ENCODE measurements at places on chromosomes 7 and 10. TPM values are rescaled to one million over a fixed set of nuclear protein-coding genes. Genes with fewer than 3 reads are reported as not detected.

- no peaks in the 10 kb centered on the region for H3K36me3 ChIP-seq
- no peak overlapping the region for H3K27ac ChIP-seq
- H3K4me3 ChIP-seq, result no peak overlapping the region
- no peak for DNase-seq
- no peaks in the 10 kb centered on the region for H3K27me3 ChIP-seq
Observed at GRCh38 chr10:95706990-95707389, 13.3 kb upstream of the TCTN3 start.

GRCh38 chr7:148921189-148921588 lies 37.1 kb upstream of the EZH2 start:
- DNase-seq, result no peak
- H3K36me3 ChIP-seq, result peaks cover 2% of the 10 kb centered on the region
- no peak overlapping the region for H3K27ac ChIP-seq
- no peak overlapping the region for H3K4me3 ChIP-seq
- H3K27me3 ChIP-seq, result no peaks in the 10 kb centered on the region

The ZNF239 gene
- total RNA-seq, result 0.45 TPM

DNA sequence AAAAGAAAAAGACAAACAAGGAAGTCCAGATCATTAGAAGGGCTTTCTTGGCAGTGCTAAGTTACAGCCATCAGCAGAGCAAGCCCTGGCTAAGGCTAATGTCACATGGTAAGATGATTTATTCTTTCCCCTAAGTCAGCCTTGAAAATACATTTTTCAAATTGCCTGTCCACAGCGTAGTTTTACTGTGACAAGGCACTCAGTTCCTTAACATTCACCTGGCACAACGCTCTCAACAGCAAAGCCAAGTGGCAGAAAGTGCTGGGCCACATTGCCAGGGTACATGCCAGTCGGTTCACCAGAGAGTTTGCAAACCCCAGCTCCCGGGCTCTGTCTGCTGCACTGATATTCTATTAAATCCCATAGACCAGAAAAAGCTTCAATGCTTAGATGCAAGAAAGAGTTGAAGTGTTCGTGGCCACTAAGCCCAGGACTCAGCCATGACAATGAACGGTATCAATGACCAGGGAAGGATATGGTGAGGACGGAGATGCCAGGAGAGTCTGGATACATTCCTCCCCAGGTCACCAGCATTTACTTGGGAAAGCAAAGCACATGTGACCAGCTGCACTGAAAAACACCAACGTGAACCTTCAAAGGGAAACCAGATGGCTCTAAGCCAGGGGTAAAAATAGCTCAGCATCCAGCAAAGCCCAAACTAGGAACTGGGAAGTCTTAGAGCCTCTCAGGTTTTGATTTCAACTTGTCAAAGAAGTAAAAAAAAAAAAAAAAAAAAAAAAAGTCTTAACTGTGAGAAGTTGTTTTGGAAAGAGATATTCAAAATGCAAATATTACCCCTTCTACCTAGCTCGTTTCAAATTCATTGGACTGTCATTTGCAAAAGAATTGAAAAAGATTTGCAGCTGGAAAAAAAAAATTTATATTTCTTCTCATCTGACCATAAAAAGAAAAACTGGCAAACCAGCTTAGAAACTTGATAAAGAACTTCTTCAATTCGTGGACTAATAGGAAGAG lies 23.9 kb upstream of the MPP7 start:
- no peaks in the 10 kb centered on the region for H3K27me3 ChIP-seq
- H3K27ac ChIP-seq, result no peak overlapping the region
- peaks cover 8% of the 10 kb centered on the region for H3K36me3 ChIP-seq
- no peak overlapping the region for H3K4me3 ChIP-seq
- DNase-seq, result no peak

- H3K36me3 ChIP-seq, result no peaks in the 10 kb centered on the region
- H3K4me3 ChIP-seq, result peak overlapping the region; percentile 37
- peaks cover 87% of the 10 kb centered on the region for H3K27me3 ChIP-seq
- peak; percentile 31 for DNase-seq
- peak overlapping the region; percentile 66 for H3K27ac ChIP-seq
Observed at GRCh38 chr7:101170617-101171441, 5.5 kb upstream of the VGF start.

GRCh38 chr10:30422981-30423654 lies 10.9 kb upstream of the MAP3K8 start:
- H3K27ac ChIP-seq, result no peak overlapping the region
- H3K27me3 ChIP-seq, result no peaks in the 10 kb centered on the region
- no peak overlapping the region for H3K4me3 ChIP-seq

- no peak overlapping the region for H3K4me3 ChIP-seq
- no peak overlapping the region for H3K27ac ChIP-seq
- H3K27me3 ChIP-seq, result peaks cover 7% of the 10 kb centered on the region
- no peaks in the 10 kb centered on the region for H3K36me3 ChIP-seq
- no peak for DNase-seq
Observed at GRCh38 chr7:103521937-103522336, 75.9 kb upstream of the SLC26A5 start.

DNA sequence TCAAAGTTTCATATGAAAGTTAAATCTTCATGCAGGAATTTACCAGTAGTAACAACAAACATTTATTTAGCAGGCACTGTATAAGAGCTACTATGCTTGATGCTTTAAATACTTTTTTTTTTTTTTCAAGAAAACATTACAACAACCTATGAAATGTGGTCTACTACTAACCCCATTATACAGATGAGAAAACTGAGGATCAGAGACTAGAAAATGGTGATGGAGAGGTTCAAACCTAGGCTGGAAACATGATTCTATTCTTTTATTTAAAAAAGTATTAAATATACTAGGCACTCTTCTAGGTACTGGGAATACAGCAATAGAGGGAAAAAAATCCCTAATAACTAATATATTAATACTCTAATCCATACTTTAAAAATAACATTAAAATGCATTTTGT lies 40.6 kb upstream of the TMEM168 start:
- no peaks in the 10 kb centered on the region for H3K4me1 ChIP-seq
- DNase-seq, result no peak
- H3K4me3 ChIP-seq, result no peak overlapping the region
- no peak overlapping the region for H3K27ac ChIP-seq
- H3K27me3 ChIP-seq, result no peaks in the 10 kb centered on the region

DNA sequence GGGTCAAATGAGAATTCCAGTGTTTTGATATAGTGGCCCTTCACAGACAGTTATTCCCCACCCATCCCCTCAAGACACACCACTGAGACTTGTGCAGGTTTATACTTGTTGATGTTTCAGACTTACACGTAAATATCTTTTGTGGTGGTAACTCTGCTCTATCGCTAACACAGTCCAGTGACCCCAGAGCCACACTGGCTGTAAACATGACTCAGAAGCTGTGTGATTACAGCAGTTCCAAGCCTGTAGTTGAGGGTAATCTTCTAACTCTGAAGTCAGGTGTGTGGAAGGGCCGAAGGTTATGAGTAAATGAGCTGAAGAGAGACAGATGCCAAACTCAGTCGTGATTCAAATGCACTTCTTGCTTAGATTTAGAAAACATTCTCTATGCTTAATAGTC lies 19.4 kb downstream of the NOBOX start:
- no peak overlapping the region for H3K27ac ChIP-seq
- DNase-seq, result no peak
- no peaks in the 10 kb centered on the region for H3K27me3 ChIP-seq
- no peak overlapping the region for H3K4me3 ChIP-seq
- peaks cover 3% of the 10 kb centered on the region for H3K36me3 ChIP-seq

The PIK3CG gene
- 51.6 TPM for total RNA-seq

The HABP2 gene
- not detected for total RNA-seq

The HECW1 gene
- total RNA-seq, result not detected

GRCh38 chr10:113520690-113521474 lies 32.0 kb upstream of the HABP2 start:
- peaks cover 5% of the 10 kb centered on the region for H3K27me3 ChIP-seq
- H3K4me1 ChIP-seq, result no peaks in the 10 kb centered on the region
- no peak overlapping the region for H3K27ac ChIP-seq
- DNase-seq, result peak; percentile 29
- H3K4me3 ChIP-seq, result no peak overlapping the region

DNA sequence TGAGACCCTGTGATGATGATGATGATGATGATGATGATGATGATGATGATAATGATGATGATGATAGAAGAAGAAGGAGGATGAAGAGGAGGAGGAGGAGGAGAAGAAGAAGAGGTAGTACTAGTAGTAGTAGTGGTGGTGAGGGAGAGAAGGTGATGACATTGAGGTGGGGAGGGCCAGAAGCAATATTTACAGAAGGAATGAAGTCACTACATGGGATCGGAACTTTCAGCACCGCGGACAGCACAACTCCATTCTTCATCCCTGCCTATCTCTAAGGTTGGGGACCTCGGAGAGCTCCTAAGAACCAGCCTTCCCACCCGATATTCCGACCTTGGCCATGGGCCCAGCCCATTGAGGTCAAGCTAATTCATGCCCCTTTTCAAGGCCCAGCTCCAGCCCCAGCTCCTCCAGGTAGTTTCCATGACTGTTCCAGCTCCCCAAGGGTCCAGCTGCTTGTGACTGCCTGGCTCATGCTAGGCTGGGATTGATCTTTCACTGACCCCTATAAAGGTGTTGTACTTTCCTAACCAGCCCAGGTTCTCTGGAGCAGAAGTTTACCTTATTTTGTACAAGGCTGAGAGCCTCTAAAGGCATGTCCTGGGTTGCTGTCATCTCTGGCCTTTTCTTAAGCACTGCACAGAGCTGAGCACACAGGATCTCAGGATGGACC lies 10.3 kb downstream of the CRHR2 start:
- no peak overlapping the region for H3K4me3 ChIP-seq
- no peaks in the 10 kb centered on the region for H3K36me3 ChIP-seq
- no peaks in the 10 kb centered on the region for H3K4me1 ChIP-seq

DNA sequence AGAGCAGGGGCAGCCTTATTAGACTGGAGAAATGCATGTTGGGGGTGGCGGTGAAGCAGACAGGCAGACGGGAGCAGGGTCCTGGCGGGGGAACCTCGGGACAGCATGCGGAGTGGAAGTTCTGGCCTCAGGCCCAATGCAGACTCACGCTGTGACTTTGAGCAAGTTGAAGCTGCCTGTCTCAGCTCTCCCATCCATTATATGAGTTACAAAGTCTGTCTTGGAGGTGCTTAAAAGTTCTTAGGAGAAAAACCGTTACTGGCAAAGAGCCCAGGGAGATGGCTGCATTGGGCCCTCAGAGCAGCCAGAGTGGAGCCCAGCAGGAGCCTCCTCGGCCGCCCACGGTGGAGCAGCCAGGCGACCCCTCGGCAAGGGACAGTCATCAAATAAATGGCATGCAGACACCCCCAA lies 509.5 kb downstream of the PLXNA4 start:
- no peak overlapping the region for H3K4me3 ChIP-seq
- H3K36me3 ChIP-seq, result no peaks in the 10 kb centered on the region
- peaks cover 5% of the 10 kb centered on the region for H3K27me3 ChIP-seq

GRCh38 chr7:84744385-84744784 lies 442.5 kb downstream of the SEMA3D start:
- no peak overlapping the region for H3K27ac ChIP-seq
- no peak overlapping the region for H3K4me3 ChIP-seq
- H3K27me3 ChIP-seq, result no peaks in the 10 kb centered on the region
- DNase-seq, result no peak
- no peaks in the 10 kb centered on the region for H3K36me3 ChIP-seq
- no peaks in the 10 kb centered on the region for H3K4me1 ChIP-seq

- DNase-seq, result no peak
- H3K27me3 ChIP-seq, result peaks cover 16% of the 10 kb centered on the region
- peaks cover 16% of the 10 kb centered on the region for H3K4me1 ChIP-seq
- H3K36me3 ChIP-seq, result no peaks in the 10 kb centered on the region
- H3K27ac ChIP-seq, result no peak overlapping the region
Observed at GRCh38 chr7:87056346-87056745, 3.1 kb downstream of the ELAPOR2 start.

GRCh38 chr10:30058570-30059132 lies 735 bp downstream of the JCAD start:
- H3K36me3 ChIP-seq, result peaks cover 3% of the 10 kb centered on the region
- DNase-seq, result no peak
- H3K4me3 ChIP-seq, result no peak overlapping the region
- H3K27me3 ChIP-seq, result peaks cover 75% of the 10 kb centered on the region

GRCh38 chr7:100148225-100148558 lies 526 bp upstream of the LAMTOR4 start:
- no peaks in the 10 kb centered on the region for H3K27me3 ChIP-seq
- DNase-seq, result no peak
- peaks cover 22% of the 10 kb centered on the region for H3K36me3 ChIP-seq
- H3K4me3 ChIP-seq, result peak overlapping the region; percentile 97
- peaks cover 36% of the 10 kb centered on the region for H3K4me1 ChIP-seq

The MBL2 gene
- total RNA-seq, result not detected

The MYH16 gene
- total RNA-seq, result not detected

The FRMD4A gene
- total RNA-seq, result 0.25 TPM

DNA sequence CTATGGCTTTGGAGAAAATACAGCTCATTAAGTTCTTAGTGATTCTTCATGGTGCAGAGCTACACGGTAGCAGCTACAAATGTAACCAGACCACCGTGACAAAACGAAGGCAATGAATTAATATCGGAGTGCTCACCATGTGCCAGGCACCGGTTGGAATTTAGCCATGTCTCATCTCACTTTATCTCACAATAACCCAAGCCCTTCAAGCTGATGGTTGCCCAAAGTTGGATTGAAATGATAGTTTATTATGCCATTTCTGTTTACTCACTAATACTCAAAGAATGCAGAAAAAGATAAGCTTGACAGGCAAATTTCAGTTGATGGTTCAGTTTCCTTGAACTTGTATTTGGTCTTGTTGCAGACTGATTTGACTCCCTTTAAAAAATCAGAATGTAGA lies 312.6 kb downstream of the SKIDA1 start:
- DNase-seq, result no peak

DNA sequence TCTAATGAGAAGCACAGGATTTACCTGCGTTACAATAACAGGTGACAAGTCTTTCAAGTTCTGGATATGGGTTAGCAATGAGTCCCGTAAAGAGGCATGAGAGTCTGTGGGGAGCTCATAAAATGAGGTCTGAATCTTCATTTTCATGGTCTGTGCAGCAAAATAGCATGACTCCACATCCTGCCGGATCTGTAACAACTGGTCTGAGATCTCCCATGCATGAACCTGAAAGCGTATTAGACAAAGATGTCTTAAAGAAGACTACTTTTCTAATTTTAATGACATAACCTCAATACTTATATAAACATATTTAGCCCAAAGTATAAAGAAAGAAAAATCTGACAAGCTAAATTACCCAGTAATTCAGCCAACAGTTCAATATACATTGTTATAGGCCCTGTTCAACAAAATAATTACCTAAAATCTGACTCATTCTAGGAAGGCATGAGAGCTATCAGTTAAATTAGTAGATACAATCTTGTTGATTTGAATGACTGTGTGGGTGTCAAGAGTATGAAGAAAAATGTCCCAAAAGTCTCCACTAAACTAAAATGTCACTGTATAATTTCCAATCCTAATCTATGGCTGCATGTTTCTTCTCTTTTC lies 36.9 kb downstream of the TNPO3 start:
- H3K27me3 ChIP-seq, result no peaks in the 10 kb centered on the region
- no peak overlapping the region for H3K4me3 ChIP-seq
- peaks cover 7% of the 10 kb centered on the region for H3K4me1 ChIP-seq
- DNase-seq, result no peak
- H3K27ac ChIP-seq, result no peak overlapping the region
